ENCODE measurements at places on chromosomes 3 and 15.

GRCh38 chr15:62711691-62712454 is 330.7 kb upstream of the TPM1 start:
- peak; percentile 51 for DNase-seq

- no peak for DNase-seq
Observed at GRCh38 chr3:53970661-53971060, 79.0 kb upstream of the SELENOK start.

DNA sequence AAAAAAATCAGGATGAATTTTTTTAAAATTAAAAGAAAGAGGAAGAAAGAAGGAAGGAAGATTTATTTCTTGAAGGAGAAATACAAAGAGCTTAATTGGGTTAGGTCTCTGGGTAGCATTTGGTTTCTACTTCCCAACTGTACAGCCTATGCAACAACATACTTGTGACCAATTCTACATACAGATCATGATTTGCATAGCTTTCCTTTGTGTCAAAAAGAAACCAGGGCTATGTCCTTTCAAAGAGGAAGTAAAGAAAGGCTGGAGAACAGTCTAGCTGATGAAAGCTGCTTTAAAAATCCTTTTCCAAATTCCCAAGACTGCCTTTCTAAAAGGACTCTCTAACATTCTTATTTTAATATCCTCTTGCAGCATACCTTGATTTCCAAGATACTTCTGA is 6.1 kb upstream of the HGD start:
- DNase-seq = peak; percentile 55

DNA sequence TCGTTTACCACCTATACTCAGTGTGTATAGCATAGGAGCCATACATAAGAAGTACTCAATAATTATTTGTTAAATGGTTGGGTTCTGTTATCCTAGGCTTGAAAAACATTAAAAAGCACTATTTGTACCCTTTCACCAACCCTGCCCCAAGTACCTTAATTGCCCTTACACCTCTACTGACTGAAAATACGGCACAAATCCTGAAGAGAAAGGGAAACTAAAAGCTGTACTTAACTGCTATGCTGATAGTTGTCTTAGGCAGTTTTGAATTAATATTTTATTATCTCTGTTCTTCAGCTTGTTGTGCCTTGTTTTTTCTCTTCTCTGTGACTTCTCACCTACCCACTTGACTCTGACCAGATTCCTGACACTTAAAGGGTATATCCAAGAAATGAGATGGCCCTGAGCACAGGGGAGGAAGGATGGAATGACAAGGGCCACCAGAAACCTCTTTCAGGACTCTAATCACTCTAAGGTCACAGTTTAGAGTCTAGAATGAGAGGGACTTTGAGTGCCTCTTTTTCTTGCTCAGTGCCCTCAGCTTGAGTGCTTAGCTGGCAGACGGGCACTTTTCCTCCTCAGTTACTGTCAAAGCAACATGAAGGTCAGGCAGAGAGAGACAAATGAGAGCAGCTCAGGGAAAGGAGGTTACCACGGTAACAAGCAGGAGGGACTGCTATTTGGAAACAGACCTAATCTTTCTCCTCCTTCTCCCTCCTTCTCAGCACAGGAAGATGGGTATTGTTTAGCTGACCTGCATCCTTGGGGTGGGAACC is 136.5 kb downstream of the ZNF609 start:
- peak; percentile 49 for DNase-seq

GRCh38 chr3:73222126-73222525 is 160.7 kb downstream of the EBLN2 start:
- DNase-seq = no peak

- DNase-seq = no peak
Observed at GRCh38 chr3:33718595-33718907, 497 bp upstream of the CLASP2 start.

- DNase-seq = no peak
Observed at GRCh38 chr3:184730924-184731323, 19.1 kb upstream of the MAGEF1 start.

- no peak for DNase-seq
Observed at GRCh38 chr3:164806188-164806587, 272.1 kb downstream of the SI start.

DNA sequence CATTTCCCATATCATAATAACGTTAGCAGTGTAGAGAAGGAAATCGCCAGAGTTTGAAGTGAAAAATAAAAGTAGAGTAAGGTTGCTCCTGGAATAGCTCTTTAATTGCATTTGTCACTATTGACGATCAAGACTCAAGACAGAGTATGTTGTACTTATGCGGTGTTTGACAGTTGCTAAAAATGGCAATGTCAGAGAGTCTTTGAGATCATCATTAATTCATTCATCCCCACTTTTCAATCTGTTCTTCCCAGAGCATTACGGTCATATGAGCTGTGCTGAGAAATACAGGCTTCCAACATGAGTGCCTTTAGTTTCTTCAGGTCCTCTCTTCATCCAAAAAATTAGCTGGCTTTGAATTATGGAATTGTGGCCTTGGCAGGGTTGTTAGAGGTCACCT is 173.8 kb upstream of the CHRM5 start:
- no peak for DNase-seq

- no peak for DNase-seq
Observed at GRCh38 chr15:80766275-80766674, 12.9 kb upstream of the CEMIP start.
